ENCODE measurements at places on chromosomes 1 and 21.

DNA sequence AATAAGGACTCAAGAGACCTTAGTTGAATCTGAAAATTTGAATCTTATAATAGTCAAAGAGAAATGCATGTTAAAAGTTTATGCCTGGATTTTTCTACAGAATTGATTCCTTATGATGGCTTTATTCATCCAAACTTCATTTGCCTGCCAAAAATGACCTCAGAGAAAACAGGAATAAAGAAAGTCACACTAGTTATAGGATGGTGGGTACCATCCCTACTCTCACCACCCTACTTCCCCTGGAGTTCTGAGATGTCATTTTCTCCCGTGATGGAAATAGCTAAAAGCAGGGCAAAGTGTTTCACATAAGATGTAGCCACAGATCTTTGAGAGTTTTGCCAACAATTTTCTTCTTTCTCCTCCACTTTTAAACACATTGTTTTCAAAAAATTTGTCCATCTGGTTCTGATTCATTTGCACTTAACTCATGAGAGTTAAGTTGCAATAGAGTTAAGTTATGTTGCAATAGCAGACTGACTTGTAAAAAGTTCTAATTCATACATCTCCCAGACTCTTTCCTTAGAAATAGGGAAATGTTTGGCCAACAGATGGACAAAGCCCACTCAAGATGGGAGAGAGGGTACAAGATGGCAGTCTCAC is 384.6 kb downstream of the PLPP3 start:
- DNase-seq: no peak

DNA sequence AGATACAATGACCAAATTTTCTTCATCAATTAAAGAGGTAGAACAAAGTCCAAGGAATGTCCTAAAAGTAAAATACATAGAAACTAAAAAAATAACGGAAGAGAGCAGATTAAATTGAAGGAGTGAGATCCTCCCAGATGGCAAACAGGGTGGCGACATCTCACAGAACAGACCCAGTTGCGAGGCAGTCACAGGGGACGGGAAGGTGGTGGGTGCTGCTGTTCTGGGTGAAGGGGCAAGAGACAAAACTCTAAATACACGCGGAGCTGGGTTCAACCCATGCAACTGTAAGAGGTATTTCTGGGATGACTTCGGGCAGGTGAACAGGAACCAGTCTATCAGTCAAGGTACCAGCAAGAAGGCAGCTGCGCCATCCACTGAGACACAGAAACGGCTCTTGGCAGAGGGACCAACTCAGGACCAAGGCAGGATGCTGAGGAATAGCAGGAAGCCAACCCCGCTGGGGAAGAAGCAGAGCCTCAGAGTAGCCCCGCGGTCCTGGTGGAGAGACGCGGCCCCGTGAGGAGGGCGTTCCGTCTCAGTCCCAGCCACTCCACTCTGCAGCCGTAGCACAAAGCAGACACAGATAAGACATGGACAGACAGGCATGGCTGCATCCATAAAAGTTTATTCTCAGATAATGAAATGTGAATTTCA is 32.2 kb downstream of the WDR4 start:
- no peak for DNase-seq

GRCh38 chr1:29332204-29332603 is 95.9 kb downstream of the PTPRU start:
- peak; percentile 52 for DNase-seq

DNA sequence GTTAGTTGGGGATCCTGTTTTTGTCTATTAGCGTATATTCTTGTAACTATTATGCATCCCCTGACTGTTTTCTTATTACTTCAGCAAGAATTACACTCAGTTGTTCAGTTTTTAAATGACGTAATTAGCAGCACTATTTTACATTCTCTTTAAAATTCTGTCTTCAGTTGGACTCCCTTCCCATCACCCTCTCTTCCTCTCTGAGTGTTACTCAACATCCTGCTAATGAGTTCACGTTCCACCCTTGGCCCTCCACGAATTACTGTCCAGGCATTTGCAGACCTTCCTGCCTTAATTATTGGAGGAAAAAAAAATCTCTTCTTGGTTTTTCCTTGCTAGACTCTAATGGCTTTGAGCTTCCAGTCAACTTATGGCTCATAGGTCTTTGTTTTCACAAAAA is 23.6 kb upstream of the FAM78B start:
- DNase-seq: no peak

- no peak for DNase-seq
Measured at GRCh38 chr1:56931211-56931610, 34.6 kb downstream of the C8B start.

DNA sequence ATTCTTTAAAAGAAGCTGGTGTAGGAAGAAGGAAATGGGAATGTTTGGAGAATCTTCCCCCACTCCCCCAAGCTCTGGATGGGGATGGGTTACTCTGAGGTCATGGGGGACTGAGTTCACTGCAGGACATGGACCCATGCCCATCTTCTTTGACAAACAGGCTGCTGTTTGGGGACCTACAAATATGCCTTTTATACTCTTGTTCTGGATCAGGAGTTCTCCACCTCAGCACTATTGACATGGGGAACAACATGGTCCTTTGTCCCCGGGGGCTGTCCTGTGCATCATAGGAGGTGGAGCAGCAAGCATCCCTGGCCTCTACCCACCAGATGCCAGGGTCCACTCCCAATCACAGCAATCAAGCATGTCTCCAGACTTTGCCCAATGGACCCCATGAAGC is 365.8 kb upstream of the C1orf174 start:
- no peak for DNase-seq

GRCh38 chr1:65724151-65724550 is 68.5 kb upstream of the PDE4B start:
- no peak for DNase-seq

DNA sequence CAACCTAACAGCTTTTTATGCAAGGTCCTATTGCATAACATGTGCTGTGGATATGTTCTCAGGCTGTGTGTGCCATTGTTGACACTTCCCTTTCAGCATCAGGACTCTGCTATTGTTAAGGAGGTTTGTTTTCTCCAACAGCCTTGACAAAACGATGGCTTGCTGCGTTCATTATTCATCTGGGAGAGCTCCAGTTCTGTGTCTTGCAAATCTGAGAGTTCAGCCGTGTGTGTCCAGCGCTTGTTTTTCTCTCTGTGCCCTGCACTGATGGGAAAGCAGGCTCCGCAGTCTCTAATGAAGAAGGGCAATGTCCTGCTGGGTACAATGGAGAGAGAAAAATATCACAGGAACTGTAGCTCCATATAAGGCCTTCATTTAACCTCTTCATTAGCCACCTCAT is 63.7 kb downstream of the CLDN17 start:
- DNase-seq: no peak

DNA sequence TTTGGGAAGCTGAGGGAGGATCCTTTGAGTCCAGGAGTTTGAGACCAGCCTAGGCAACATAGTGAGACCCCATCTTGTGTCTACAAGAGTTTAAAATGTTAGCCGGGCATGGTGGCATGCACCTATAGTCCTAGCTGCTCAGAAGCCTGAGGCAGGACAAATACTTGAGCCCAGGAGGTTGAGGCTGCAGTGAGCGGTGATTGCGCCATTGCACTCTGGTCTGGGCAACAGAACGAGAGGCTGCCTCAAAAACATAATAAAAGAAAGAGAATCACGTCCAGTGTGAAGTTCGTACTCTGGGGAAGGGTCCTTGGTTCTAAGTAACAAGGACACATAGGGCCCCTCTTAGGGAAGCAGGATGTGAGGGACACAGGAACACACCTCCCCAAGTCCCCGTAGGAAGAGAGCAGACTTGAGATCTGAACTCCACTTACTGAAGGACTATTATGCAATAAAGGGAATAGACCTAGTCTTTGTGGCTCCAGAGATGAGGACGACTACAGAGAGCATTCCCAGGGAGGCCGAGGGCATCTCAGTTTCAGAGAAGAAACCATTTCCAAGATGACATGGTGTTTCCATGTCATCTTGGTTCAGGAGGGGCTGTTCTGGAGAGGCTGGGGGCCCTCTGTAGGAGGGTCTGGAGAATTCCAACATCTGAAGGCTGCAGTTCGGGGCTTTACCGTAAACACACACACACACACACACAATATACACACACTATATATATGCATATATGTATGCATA is 10.8 kb upstream of the ENO1 start:
- DNase-seq: no peak

- DNase-seq: no peak
Measured at GRCh38 chr21:16074950-16075489, 345.2 kb downstream of the USP25 start.

GRCh38 chr1:4060850-4061249 is 160.8 kb upstream of the C1orf174 start:
- DNase-seq: no peak

GRCh38 chr1:76868154-76868882 is 1.0 kb downstream of the ST6GALNAC5 start:
- DNase-seq: peak; percentile 38

DNA sequence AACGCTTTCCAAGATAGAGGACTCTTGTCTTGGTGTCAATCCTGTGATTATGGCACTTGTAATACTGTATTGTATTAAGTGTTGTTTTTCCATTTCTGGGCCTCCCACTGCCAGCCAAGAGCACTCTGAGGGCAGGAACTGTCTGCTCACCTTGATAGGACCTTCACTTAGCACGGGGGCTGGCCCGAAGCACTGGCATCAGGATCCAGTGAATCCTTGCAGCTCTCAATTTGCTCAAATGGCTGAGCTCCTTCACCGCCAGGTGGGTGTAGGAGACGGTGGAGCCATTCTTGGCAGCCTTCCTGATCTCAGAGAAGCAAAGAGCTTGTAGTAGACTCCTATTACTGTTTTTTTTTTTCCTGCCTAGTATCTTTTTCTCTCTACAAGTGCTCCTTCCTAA is 17.7 kb downstream of the MECR start:
- no peak for DNase-seq

GRCh38 chr1:27772036-27772931 is 735 bp upstream of the STX12 start:
- no peak for DNase-seq

GRCh38 chr1:11138952-11139351 is 39.3 kb upstream of the EXOSC10 start:
- DNase-seq: no peak

GRCh38 chr1:67542747-67543146 is 112.5 kb upstream of the SERBP1 start:
- no peak for DNase-seq

- peak; percentile 82 for DNase-seq
Measured at GRCh38 chr1:156608981-156609380, 7.7 kb upstream of the GPATCH4 start.

DNA sequence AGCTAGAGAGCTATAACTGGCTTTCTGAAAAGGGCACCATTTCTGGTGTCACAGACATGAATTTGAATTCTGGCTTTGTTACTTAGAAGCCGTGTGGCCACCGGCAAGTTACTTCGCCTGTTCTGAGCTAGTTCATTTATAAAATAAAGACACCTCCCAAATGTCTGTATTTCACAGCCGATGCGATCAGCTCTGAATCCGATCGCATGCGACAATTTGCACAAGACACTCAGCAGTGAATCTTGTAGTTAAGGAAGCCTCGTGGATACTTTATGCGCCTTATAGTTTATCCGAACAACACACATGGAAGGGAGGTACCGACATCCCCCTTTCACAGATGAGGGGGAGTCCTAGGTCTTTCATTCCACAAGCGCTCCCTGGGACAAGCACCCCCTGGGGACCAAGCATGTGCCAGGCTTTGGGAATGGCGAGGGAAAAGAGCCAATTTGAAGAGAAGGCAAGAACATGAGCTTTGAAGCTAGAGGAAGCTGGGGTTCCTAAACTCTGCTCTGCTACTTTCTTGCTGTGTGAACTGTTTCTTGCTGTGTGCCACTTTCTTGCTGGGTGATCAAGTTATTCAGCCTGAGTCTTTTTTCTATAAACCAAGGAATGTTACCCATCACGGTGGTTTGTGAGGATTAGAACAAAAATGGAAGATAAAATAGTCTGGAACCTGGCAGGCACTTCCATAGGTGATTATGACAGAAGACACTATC is 3.9 kb downstream of the ID3 start:
- DNase-seq: no peak

- no peak for DNase-seq
Measured at GRCh38 chr1:10610901-10611600, 136.3 kb downstream of the PEX14 start.

- DNase-seq: peak; percentile 97
Measured at GRCh38 chr1:150562446-150563339, 13.5 kb downstream of the ADAMTSL4 start.

- no peak for DNase-seq
Measured at GRCh38 chr21:20852866-20853265, 145.3 kb upstream of the NCAM2 start.

GRCh38 chr1:150567717-150568593 is 11.5 kb downstream of the MCL1 start:
- peak; percentile 68 for DNase-seq

GRCh38 chr1:236275586-236275985 is 6.2 kb downstream of the ERO1B start:
- DNase-seq: no peak

- DNase-seq: no peak
Measured at GRCh38 chr1:98084188-98084587, 163.4 kb upstream of the DPYD start.

GRCh38 chr1:49651136-49651535 is 372.6 kb downstream of the AGBL4 start:
- DNase-seq: no peak

DNA sequence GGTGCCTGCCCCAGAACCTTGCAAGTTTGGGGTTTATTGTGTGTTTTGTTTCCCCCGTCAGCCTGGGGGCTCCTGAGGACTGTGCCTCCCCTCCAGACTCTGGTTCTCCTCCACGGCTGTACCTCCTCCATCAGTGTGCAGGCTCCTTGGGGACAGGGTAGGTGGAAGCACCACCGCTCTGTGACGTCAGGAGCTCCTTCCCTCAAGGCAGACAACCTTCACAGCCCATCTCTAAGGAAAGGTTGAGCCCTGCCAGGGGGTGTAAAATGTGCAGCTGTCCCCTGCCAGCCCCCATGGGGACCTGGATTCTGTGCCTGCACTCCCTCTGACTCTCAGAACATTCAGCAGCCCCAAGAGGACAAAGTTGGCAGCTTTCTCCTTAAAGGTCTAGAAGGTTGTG is 465 bp upstream of the HSPB7 start:
- no peak for DNase-seq

GRCh38 chr1:55974714-55975441 is 604.5 kb downstream of the PLPP3 start:
- no peak for DNase-seq

DNA sequence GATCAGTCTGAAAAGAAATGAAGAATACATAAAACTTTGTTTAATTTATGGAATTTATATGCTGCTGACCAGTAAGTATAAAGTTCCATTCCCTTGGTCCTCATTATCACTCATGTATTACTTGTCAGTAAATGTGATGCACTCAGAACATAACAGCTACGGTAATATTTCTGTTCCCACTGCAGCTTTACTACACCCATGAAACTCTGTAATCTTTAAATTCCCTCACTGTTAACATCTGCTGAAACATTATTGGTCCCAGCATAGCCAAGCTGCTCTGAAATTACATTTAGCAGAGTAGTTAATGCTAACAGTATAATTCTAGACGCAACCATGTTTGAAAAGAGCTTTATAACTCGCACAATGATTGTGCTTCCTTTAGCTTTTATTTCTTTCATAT is 238.4 kb downstream of the GPATCH2 start:
- no peak for DNase-seq
